Hepatocyte (in vitro differentiated cells): ENCODE measurements at places on chromosomes 2 and 18. TPM values are rescaled to one million over a fixed set of nuclear protein-coding genes. Genes with fewer than 3 reads are reported as not detected.

- H3K36me3 ChIP-seq, result no peaks in the 10 kb centered on the region
- H3K4me1 ChIP-seq, result peaks cover 9% of the 10 kb centered on the region
- H3K27ac ChIP-seq, result peak overlapping the region; percentile 51
- H3K4me3 ChIP-seq, result no peak overlapping the region
- no peaks in the 10 kb centered on the region for H3K27me3 ChIP-seq
- no peak for DNase-seq
Measured at GRCh38 chr2:144835634-144836350, 315.9 kb upstream of the ZEB2 start.

Gene DNAH6
- 0.16 and 1.0 TPM in 2 replicates for polyA plus RNA-seq

DNA sequence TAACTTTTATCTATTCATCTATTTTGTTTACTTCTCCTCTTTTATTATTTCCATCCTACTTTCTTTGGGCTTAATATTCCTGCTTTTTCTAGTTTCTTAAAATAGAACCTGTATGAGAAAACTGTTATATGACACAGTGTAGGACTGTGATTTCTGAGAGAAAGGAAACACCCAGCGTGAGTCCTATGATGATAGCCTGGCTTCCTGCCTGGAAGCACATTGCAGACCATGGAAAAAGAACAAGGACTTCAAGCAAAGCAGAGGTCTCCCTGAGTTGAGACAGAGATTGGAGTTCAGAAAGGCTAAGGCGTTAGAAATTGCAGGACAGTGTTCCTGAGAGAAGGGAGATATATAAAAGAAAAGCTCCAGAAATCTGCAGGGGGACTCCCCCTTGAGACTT, 7.8 kb downstream of the RBM44 start:
- H3K27me3 ChIP-seq, result no peaks in the 10 kb centered on the region
- H3K27ac ChIP-seq, result no peak overlapping the region
- no peaks in the 10 kb centered on the region for H3K4me1 ChIP-seq

GRCh38 chr18:78772360-78773302, 207.0 kb upstream of the SALL3 start:
- H3K27ac ChIP-seq, result no peak overlapping the region
- H3K4me1 ChIP-seq, result peaks cover 18% of the 10 kb centered on the region
- H3K27me3 ChIP-seq, result no peaks in the 10 kb centered on the region
- H3K4me3 ChIP-seq, result no peak overlapping the region

Gene TGFA
- polyA plus RNA-seq, result 2.2 and 2.6 TPM in 2 replicates

Gene DNAJC5G
- polyA plus RNA-seq, result not detected in 2 replicates

GRCh38 chr18:25736516-25736915, 353.9 kb downstream of the SS18 start:
- H3K4me1 ChIP-seq, result no peaks in the 10 kb centered on the region
- H3K36me3 ChIP-seq, result no peaks in the 10 kb centered on the region
- H3K4me3 ChIP-seq, result no peak overlapping the region
- no peak overlapping the region for H3K27ac ChIP-seq
